ENCODE measurements at places on chromosomes 6 and 20. TPM values are rescaled to one million over a fixed set of nuclear protein-coding genes. Genes with fewer than 3 reads are reported as not detected.

The LGSN gene
- not detected for total RNA-seq

The DZANK1 gene
- total RNA-seq, result 14.8 TPM

The PMEPA1 gene
- total RNA-seq, result 37.4 TPM

The AVP gene
- total RNA-seq, result not detected

The RNF39 gene
- 0.11 TPM for total RNA-seq

The VSX1 gene
- not detected for total RNA-seq

The DEF6 gene
- 6.3 TPM for total RNA-seq

The OR2H1 gene
- total RNA-seq, result not detected

The PI3 gene
- total RNA-seq, result not detected

The VNN1 gene
- not detected for total RNA-seq

The TRIM40 gene
- total RNA-seq, result not detected

The PRR18 gene
- 0.09 TPM for total RNA-seq

The ATP6V1G2 gene
- total RNA-seq, result 2.7 TPM

The AIF1 gene
- 1.6 TPM for total RNA-seq

The MYLK2 gene
- 0.48 TPM for total RNA-seq

The PBOV1 gene
- total RNA-seq, result not detected

The OR2J3 gene
- total RNA-seq, result not detected

The SLC17A9 gene
- total RNA-seq, result 8.7 TPM

The APOM gene
- total RNA-seq, result 2.0 TPM

The EDN3 gene
- not detected for total RNA-seq

The CENPW gene
- 27.3 TPM for total RNA-seq

The BPIFB1 gene
- 0.26 TPM for total RNA-seq

The PLEKHG1 gene
- 1.1 TPM for total RNA-seq

The ADIG gene
- not detected for total RNA-seq

The SYNGAP1 gene
- 90.2 TPM for total RNA-seq

The OPRM1 gene
- total RNA-seq, result not detected

The KLHDC3 gene
- total RNA-seq, result 135 TPM

The HBS1L gene
- total RNA-seq, result 122 TPM

The OPRL1 gene
- total RNA-seq, result 3.0 TPM

The LHFPL5 gene
- not detected for total RNA-seq

The THBS2 gene
- total RNA-seq, result 0.45 TPM

The SLC17A1 gene
- not detected for total RNA-seq

The VAPB gene
- 51.0 TPM for total RNA-seq

The SLA2 gene
- 0.84 TPM for total RNA-seq

The GSTA1 gene
- total RNA-seq, result 1.1 TPM

The GPLD1 gene
- total RNA-seq, result 7.9 TPM

The TAAR8 gene
- not detected for total RNA-seq

The SPATA2 gene
- total RNA-seq, result 3.9 TPM

The SAMD3 gene
- 45.5 TPM for total RNA-seq

The SNAI1 gene
- total RNA-seq, result 13.5 TPM

The AKIRIN2 gene
- total RNA-seq, result 68.4 TPM

The PTCRA gene
- total RNA-seq, result not detected

The ELMO2 gene
- total RNA-seq, result 44.8 TPM

The PBX2 gene
- 218 TPM for total RNA-seq

The ENTPD6 gene
- 85.6 TPM for total RNA-seq

The CALHM6 gene
- 0.72 TPM for total RNA-seq

The REV3L gene
- total RNA-seq, result 35.0 TPM

The ENPP3 gene
- not detected for total RNA-seq

The PRSS16 gene
- 17.9 TPM for total RNA-seq

The LPA gene
- 0.47 TPM for total RNA-seq

The HLA-DQA2 gene
- not detected for total RNA-seq

Data from endodermal cell (in vitro differentiated cells).